ENCODE measurements at places on chromosomes 4 and X.

- no peak for DNase-seq
Observed at GRCh38 chrX:1392376-1393068, 609 bp upstream of the SLC25A6 start.

- no peak for DNase-seq
Observed at GRCh38 chrX:73215246-73215645, 595 bp upstream of the NAP1L2 start.

DNA sequence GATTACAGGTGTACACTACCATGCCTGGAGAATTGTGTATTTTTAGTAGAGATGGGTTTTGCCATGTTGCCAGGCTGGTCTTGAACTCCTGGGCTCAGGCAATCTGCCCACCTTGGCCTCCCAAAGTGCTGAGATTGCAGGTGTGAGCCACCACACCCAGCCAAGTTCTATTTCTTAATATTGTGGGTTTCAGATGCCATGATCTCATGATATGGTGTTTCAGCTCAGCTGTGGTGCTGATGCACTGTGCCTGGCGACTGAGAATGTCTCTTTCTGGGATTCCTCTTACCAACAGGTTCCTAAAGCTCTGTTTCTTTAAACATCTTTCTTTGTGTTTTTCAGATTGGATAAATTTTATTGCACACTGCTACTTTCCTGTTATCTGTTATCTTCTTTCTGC lies 17.3 kb upstream of the NDUFC1 start:
- no peak for DNase-seq

- no peak for DNase-seq
Observed at GRCh38 chr4:181810711-181811110, 432.5 kb upstream of the TENM3 start.

- DNase-seq: no peak
Observed at GRCh38 chr4:182385897-182386296, 142.7 kb downstream of the TENM3 start.

DNA sequence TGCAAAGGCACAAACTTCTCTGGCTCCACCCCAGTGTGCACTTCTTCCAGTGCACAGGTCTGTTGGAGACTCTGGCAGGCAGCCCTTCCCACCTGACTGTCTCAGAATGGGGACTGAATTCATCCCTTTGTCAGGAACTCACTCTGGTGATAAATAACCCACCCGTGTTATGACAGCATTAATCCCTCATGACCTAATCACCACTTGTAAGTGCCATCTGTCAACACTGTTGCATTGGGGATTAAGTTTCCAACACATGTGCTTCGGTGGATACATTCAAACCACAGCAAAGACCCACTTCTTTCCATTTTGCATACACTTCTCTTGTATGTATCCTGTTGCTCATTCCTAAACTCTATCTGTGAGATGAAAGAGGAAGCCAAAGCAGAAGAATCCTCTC lies 1002.9 kb upstream of the IGFBP7 start:
- DNase-seq: no peak

DNA sequence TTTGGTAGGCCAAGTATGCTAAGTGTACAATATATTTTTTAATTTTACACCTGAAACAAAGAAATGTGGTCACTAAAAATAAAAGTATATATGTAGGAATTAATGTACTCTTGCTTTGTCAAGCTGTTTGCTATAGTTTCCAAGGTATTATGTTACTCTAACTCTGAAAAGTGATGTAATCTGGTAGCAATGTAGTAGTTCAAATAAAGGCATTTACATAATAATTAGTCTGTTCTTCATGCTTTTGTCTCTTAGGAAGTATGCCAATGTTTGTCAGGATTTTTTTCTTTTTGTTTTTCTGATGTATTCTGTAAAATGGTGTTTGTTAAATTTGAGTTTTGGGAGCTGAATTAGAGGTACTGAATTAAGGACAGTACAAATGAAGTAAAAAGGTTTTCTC lies 89.5 kb downstream of the PLS3 start:
- DNase-seq: no peak

GRCh38 chr4:15400981-15401671 lies 26.7 kb upstream of the C1QTNF7 start:
- DNase-seq: no peak

- no peak for DNase-seq
Observed at GRCh38 chr4:138494931-138495330, 252.8 kb upstream of the SLC7A11 start.

DNA sequence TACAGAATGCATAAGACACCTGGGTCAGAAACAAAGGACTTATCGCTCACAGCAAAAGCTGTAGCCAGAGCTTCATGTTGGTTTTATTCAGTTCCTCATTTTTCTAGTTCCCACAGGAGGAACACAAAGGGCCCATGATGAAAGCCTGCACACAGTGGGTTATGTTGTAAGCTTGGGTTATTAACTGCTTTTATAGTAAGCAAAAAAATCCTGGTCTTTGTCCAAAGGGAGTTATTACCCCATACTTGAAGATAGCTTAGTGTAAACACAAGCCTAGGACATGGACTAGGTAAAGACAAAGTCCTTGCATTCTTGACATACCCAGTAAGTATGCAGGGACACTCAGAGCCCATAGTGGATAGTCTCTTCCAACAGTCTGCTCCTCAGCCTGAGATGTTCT lies 11.7 kb downstream of the BBS12 start:
- DNase-seq: no peak

DNA sequence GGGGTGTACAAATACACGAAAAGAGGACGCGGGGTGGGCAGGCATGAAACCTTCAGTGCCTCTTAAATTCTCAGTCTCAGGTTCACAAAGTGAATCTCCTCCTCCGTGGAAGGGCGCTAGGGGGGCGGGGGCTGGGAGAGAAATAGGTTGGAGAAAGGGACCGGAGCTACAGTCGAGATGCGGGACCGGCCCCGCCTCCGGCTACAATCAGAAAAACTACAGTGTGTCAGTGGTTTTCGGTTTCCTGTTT lies 3.4 kb downstream of the MAML3 start:
- DNase-seq: no peak

- DNase-seq: no peak
Observed at GRCh38 chrX:121782544-121782943, 735.1 kb downstream of the GLUD2 start.

DNA sequence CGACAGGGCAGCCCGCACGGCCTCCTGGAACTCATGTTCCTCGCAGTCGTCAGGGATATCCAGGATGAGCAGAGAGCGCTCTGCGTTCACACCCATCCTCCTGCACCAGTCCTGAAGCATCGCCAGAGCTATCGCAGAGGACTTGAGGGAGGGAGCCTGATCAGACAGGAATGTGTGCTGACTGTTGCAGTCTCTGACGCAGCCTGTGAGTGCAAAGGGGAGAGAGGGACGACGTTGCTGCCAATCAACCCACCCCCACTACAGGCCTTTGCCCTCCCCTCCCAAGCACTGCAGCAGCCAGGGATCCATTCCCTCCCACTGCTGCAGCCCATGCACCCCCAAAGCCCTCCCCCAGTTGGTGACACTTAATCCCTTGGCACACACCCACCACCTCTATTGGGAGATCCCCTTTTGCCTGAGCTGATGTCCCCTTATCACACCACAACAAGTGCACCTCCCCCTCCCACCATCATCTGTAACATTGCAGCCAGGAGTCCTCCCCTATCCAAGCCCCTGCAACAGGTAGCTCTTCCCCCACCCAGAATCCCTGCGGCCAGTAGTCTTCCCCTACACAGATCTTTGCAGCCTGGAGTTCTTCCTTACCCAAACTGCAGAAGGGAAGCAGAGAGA lies 897 bp downstream of the PNMA6F start:
- no peak for DNase-seq

DNA sequence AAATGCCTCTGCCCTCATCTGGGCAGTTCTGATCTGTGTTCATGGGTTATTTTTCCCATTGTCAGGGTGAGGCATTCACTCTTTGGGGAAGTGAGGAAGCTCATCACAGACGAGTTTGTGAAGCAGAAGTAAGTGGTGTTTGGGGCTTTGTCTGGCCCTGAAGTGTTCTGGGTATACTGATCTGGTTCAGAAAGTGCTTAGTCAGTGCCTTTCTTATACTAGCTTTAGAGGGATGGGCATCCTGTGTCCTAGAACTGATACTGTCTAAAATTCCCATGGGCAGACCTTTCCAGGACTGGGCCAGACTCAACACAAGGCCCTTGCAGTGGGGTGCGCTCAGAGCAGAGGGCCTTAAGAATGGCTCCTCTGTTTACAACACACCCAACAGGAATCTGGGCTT lies 6.4 kb downstream of the TRO start:
- no peak for DNase-seq

GRCh38 chr4:149738156-149738555 lies 77.5 kb downstream of the IQCM start:
- DNase-seq: no peak

DNA sequence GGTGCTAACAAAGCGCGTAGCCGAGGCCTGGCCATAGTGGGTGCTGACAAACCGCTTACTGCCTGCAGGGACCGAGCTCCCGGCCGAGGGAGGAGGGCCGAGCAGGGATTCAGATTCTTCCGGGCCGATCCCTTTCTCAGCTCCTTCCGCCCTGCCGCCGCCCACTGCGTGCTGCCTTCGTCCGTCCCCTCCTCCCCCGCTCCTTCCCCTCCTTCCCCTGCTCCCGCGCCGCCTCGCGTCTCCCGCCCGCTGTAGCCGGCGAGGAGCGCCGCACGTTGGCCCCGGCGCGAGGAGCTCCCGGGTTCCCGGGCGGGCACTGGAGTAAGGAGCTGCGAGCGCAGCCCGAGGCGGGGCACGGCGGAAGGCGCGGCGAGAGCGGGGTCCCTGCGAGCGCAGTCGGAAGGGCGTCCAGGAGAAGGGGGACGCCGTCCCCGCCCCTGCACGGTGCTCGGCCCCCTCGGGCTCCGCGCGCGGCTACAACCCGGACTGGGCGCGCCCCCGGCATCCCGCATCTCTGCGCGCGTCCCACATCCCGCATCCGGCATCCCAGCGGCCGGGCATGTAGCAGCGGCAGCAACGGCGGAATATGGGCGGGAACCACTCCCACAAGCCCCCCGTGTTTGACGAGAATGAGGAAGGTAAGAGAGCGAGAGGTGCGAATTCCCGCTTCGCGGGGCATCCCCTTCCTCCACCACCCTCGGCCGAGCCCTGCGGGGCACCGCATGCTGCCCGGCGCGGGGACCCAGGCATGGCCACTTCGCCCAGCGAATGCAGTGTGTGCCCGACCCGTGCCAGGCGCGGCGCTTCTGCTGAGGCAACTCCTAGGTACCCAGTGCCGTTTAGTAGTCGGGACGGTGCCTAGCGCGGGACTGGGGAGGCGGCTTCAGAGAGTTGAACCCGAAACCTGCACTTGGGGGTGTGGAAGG lies at the start of gene STK32B:
TSS of gene STK32B (plus strand) at position 203 of the 926 bp plus-strand sequence.
- DNase-seq: no peak

DNA sequence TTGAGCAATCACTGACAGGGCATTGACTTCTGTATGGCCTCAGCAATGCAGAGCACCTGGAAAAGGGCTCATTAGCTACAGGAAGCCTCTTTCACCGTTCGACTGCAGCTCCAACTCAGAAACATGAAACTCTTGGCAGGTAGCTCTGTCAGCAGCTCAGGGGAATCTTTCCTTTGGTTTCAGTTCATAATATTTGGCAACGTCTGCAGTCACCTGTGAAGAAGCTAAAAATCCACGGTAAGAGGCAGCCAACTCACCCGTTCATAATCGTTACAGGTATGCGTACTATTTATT lies 354.9 kb downstream of the CAMK2D start:
- no peak for DNase-seq

GRCh38 chr4:85783483-85783882 lies 308.5 kb downstream of the ARHGAP24 start:
- DNase-seq: no peak

DNA sequence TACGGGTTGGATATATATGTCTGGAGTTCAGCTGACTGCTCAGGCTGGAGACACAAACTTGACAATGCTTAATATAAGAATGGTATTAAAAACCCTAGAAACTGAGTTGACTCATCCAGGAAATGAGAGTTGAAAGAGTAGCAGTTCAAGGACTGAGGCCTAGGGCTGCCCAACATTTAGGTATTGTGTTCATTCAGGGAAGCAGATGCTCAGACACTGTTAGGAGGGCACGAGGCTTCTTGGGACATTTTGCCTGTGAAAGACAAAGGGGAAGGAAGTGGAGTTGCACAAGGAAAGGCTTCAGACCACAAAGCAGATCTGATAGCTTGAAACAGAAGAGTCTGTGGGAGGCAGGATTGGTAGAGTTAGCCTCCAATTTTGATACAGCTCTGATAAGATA lies 52.0 kb upstream of the HS3ST1 start:
- DNase-seq: no peak

DNA sequence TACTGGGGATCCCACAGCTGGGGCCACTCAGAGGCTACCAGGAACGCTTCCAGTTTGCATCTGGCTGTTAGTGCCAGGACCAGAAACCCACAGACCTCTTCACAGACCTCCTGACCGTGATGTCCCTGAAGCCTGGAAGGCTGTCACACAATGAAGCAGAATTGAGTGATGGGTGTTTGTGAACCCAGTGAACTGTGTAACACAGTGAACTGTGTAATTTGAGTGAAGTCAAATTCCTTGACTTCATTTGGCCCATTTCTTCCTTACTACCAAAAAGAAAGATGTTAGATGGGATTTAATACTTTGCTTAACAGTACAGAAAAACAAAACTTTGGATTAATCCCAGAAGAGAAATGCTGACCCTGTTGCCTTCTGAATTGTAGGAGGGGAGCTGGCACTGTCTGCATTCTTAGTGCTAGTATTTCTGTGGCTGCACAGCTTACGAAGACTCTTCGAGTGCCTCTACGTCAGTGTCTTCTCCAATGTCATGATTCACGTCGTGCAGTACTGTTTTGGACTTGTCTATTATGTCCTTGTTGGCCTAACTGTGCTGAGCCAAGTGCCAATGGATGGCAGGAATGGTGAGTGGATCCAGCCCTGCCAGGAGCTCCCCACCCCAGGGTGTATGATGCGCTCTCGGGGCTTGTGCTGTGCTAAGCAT lies 17.8 kb downstream of the SRD5A3 start:
- no peak for DNase-seq

- no peak for DNase-seq
Observed at GRCh38 chr4:126733301-126733700, 899.5 kb upstream of the INTU start.

DNA sequence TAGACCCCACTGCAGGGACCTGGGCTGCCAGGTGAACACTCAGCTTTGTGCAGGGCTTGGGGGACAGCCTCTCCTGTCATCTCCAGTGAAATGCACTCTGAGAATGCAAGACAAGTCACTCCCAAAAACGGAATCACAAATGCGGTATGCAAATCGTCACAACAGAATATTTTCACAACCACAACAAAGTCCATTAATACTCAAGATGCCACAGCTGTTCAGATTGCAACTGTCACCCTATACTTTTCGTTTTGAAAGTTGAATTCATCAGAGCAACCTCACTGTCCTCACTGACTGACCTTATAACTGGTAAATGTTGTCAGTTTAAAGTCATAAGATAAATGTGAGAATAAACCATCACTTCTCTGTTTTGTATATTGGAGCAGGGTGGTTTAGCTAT lies 16.6 kb downstream of the JAKMIP1 start:
- no peak for DNase-seq

- DNase-seq: no peak
Observed at GRCh38 chrX:78046362-78046761, 57.7 kb upstream of the PGK1 start.

GRCh38 chr4:189124149-189124758 lies 816.4 kb upstream of the FRG1 start:
- DNase-seq: no peak

Measured in stimulated activated CD8-positive, alpha-beta memory T cell treated with anti-CD3 and anti-CD28 coated beads, Interleukin-4, amount 100 ng/mL, for 4 hours (primary cell).